ENCODE measurements at places on chromosomes 1 and 21.

GRCh38 chr1:161721738-161722343 is 497 bp downstream of the FCRLB start:
- DNase-seq, result no peak

GRCh38 chr1:115196296-115196695 is 107.0 kb upstream of the TSPAN2 start:
- DNase-seq, result no peak

GRCh38 chr1:73711089-73711488 is 486.9 kb downstream of the LRRIQ3 start:
- no peak for DNase-seq

DNA sequence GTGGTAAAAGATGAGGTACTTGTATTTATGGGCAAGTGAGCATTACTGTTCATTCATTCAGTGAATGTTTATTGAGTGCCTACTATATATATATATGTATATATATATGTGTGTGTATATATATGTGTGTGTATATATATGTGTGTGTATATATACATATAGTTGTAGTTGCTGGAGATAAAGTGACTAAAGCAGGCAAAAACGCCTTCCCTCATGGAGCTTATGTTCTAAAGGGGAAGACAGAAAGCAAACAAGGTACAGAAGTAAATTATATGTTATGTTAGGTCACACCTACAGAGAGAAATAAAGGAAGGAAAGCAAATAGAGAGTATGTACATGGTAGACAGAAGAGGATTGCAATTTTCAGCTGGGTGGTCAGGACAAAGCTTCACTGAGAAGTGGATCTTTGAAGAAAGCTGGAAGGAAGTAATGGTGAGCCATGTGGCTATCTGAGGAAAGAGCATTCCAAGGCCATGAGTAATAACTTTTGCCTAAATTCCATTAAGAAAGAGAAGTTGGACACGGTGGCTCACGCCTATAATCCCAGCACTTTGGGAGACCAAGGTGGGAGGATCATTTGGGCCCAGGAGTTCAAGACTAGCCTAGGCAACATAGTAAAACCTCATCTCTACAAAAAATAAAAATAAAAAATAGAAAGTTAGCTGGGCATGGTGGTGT is 33.5 kb upstream of the KLF17 start:
- no peak for DNase-seq

DNA sequence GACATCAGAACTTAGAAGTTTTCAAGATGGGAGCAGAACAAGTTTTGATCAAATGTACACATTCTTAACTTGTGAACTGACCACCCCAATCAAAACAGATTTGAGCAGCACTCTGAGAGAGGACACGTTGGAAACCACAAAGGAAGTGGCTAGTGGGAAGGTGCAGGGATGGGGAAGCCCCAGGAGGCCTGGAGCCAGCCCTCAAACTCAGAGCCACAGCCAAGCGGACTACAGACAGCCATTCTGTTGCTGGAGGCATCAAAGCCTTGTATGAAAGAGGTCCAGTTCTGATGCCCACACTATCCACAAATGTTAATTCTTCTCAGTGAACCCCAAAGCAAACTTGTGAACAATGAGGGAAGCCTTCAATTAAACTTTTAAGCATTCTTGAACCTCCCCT is 143.6 kb upstream of the RAB4A start:
- DNase-seq, result no peak

- DNase-seq, result no peak
Observed at GRCh38 chr1:6950001-6950765, 164.9 kb downstream of the CAMTA1 start.

GRCh38 chr1:201358596-201358995 is 18.9 kb downstream of the TNNT2 start:
- no peak for DNase-seq

DNA sequence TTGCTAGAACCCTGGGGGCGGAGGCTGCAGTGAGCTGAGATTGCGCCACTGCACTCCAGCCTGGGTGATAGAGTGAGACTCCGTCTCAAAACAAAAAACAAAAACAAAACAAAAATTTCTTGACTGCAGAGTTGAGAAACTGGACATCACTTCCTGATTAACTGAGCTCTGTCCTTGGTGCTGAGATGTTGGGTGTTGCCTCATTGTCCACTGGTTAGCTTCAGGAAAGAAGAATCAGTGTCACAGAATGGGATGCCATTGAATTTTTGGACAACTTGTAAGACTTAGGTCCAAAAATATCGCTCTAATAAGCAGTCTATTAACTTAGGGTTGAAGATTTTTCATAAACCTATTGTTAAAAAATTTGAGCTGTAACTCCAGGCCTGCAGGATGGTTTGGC is 23.8 kb upstream of the KCNA10 start:
- no peak for DNase-seq
